Stimulated activated CD4-positive, alpha-beta T cell treated with anti-CD3 and anti-CD28 coated beads, Interleukin-1b, Interleukin-23, amount 100 ng/mL, for 1 hour (primary cell): ENCODE measurements at places on chromosomes 7 and 10.

DNA sequence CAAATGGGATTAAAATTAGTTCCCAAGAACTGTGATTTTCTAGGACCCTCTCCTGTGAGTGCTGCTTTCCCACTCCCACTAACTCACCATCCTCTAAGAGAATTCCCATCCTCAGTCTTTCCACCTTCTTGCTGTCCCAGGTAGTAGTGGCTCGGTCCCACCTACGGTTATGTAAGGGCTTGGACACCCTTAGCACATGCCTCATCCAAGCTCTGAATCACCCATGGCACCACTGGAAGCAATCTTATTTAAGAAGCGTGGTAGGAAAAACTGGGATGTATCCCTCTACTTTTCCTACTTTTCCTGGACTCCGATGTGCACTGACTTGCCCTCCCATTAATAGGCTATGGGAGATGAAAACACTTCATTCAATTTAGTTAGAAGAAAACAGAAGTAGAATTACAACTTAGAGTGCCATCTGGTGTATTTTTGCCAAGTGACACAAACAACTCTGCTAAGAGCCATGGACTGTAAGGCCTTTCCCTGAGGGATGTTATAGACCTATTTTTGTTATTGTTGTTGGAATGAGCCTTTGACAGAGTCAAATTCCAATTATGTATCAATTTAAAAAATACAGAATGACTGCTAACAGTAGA lies 13.7 kb upstream of the ANKRD22 start:
- DNase-seq: no peak

- DNase-seq: no peak
Measured at GRCh38 chr10:78972160-78972946, 96.4 kb upstream of the ZMIZ1 start.

DNA sequence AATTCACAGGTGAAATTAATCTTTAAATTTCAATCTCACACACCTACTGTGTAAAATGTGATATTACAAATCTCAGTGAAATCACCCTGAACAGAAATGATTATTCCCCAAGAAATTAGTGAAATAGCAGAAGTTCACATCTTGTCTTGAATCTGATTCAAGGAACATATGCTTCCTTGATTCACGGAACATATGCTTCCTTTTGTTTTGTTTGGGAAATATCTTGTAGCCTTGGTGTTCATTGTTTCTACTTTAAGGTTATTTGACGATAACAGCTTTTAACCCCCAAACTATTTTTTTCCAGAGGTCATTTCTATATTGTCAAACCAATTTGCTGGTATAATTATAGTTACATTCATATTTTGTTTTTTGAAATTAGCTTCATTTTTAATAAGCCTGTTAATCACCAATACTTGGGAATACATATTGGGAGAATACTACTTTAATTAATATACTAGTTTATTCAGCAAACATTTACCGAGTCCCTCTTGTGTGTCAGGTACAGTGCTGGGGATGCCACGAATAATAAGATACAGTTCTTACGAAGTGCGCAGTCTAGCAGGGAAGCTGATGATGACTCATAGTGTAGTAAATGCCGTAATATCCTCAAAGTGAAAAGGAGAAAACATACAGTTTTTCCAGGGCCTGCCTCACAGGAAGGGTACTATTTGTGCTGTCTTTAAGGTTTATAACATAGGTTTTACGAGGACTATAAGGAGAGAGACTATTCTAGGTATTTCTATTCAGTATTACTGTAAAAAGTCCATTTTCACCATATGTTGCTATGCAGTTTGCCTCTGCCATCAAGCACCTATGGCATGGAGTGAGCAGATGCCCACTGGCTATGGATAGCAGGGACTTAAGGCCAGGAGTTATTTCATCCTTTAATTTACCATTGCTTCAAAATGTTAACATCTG lies 32.5 kb downstream of the PRKAR2B start:
- no peak for DNase-seq

GRCh38 chr7:144784943-144785342 lies 50.9 kb downstream of the TPK1 start:
- no peak for DNase-seq

DNA sequence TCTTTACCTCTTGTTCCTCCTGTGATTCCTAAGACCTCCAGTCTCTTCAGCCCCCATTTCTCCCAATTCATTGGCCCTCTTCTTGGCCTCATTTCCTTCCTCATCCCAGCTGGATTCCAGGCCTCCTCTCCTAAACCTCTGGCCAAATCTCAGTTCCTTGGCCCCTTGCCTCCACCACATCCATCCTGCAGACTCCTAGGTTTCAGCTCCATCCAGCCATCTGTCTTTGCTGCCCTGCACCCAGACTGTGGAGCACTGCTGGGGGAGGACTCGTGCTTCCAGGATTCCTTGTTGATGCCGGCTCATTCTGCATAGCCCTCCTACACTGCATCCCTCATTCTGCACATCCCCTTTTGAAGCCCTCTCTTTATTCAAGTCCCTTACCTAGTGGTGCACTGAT lies 6.7 kb downstream of the PLAC9 start:
- DNase-seq: no peak

DNA sequence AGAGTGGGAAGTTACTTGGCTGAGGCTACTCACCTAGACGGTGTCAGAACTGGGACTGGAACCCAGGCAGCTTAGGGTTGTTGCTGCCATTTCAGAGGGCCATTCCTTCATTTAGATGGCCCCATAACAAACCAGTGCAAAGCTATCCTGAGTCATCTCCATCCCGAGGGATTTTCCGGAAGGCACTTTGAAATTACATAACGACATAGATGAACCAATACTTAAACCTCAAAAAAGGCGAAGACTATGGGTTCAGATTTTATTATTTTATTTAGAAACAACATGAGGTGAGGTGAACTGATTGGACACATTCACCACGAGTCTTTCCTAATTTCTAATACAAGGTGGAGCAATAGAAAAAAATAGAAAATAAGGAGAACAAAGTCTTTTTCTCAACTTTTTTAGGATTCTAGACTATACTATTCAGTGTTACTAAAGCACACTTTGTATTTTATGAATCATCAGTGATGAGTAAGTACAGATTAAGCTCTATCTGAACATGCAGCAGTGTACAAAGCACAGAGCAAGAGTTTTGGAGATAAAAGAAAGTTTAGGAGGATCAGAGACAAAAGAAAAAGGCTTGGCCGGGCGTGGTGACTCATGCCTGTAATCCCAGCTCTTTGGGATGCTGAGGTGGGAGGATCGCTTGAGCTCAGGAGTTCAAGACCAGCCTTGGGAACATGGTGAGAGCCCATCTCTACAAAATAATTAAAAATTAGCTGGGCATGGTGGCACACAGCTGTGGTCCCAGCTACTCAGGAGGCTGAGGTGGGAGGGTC lies 79.5 kb upstream of the SVIL start:
- DNase-seq: no peak

DNA sequence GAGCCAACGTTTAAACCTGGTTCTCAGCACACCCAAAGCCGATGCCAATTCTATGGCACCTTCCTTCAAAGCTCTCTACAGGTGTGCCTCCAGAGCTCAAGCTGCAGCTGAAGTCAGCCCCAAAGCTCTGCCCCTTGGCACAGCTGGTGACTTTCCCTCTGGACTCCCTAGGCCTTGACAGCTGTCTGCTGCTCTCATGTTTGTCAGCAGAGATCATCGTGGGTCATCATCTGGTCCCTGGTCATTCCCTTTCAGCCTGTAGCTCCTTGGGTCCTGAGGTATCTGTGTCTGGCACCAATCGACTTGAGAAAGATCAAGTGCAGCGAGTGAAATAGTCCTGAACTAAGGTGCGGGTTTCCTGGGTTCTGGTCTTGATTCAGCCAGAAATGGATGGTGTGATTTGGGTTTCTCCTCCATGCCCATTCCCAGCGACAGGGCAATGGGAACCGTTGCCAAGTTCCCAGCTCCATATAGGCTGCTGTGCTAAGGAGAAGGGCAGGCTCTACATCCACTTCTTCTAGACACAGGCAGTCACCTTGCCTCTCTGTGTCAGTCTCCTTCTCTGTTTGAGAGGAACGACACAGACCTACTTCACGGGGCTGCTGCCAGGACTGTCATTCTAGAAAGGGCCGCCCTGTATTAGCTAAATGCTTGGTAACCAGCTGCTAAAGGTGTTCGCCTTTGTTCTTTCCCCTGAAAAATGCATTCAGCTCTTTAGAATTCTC lies 3.6 kb downstream of the PKD1L1 start:
- no peak for DNase-seq

DNA sequence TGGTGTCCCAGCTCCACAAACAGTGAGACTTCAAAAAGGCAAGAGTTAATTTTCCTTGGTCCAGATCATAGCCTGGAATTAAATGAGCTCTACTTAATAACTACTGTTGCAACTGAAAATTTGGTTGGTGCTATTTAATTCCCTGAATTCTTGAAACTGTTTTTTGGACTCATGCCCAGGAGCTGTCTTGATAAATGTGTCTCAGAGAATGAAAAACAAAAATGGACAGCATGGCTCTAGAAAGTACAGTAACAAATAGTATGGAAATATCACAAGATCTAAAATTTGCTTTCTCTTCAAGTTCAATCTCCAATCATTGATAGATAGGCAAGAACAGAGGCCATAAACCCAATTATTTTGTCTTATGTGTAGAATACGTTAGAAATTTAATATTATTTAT lies 42.5 kb downstream of the CCDC71L start:
- no peak for DNase-seq

GRCh38 chr7:90723866-90724265 lies 127.7 kb downstream of the CDK14 start:
- no peak for DNase-seq

- no peak for DNase-seq
Measured at GRCh38 chr7:123637203-123637602, 18.5 kb upstream of the LMOD2 start.

- no peak for DNase-seq
Measured at GRCh38 chr10:118408181-118408580, 66.1 kb upstream of the FAM204A start.

GRCh38 chr7:151816562-151817314 lies 60.2 kb downstream of the PRKAG2 start:
- DNase-seq: no peak

DNA sequence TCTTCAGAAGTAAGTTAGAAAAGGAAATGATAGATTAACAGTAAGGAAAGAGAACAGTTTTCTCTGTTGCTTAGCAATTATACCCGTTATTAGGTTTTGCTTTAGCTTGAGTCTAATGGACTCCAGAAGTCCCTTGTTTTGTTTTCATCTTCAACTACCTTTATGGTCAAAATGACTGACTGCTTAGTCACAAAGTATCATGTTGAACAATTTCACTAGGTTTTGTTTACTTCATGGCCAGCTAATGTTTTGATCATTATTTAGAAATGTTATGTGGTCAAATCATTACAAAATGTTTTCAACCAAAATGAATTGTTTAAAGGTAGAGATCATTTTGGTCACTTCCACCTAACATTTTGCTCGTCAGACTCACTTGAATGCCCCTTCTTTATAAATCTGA lies 1.9 kb downstream of the UBN2 start:
- no peak for DNase-seq

DNA sequence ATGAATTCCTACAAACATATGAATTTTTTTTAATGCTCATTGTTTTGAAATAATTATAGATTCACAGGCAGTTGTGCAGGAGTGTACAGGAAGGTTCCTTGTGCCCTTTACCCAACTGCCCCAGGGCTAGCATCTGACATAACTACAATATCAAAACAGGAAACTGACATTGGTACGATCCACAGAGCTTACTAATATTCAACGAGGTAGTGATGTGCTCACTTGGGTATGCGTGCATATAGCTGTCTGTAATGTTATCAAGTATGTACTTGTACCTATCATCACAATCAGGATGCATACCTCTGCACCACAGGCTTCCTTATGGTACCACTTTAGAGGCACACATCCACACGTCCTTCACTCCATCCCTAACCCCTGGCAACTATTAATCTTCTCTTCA lies 68.3 kb downstream of the BMS1 start:
- DNase-seq: no peak

GRCh38 chr7:55179931-55180682 lies 161.3 kb downstream of the EGFR start:
- no peak for DNase-seq

- no peak for DNase-seq
Measured at GRCh38 chr7:140640727-140641523, at the start of gene DENND2A. Gene DENND2A (minus strand): TSS chr7:140640813. CDS start chr7:140602397, 38,416 bp downstream.

DNA sequence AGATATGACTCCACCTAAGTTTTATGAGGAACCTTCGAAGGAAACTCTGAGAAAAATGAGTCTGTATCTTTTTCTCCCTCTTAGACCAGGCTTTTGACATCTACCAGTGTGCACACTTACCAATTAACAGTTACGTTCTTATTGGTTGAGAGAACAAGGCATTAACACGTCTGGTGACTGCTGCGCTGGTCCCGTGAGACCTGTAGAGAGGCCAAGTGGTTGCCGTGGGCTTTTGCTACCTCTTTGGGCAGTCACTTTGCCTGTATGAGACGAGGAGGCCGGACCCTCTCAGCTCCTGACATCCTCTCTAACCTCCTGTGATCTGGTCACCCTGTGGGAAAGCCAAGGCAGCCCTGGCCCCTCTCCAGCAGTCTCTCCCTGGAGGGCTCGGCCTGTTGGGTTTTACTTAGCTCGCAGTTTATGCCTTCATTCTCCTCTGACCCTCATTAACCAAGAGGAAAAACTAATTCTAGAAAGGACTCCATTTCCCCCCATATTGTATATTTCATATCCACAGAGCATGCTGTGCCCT lies 513.9 kb upstream of the GALNT17 start:
- DNase-seq: no peak

GRCh38 chr10:100522107-100522801 lies 2.6 kb upstream of the SEC31B start:
- no peak for DNase-seq

DNA sequence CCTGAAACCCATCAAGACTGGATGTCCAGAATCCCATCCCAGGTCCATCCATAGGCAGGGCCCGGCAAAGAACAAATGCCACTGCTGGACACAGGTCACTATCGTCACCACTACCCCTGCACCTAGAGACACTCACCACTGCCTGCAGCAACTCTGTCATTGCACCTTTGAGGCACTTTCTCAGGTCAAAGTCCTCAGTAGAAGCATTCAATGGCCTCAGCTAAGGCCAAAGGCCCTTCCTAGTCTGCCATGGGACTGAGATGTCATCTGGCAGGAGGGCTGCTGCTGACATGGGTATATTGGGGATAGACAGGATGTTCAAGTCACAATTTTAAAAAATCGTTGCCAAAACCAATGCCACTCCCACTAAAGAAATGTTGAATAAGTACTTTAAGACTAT lies 58.7 kb downstream of the GPAM start:
- DNase-seq: no peak

- no peak for DNase-seq
Measured at GRCh38 chr7:81408728-81409127, 361.1 kb downstream of the HGF start.

GRCh38 chr10:59877191-59877671 lies 29.1 kb downstream of the CCDC6 start:
- DNase-seq: no peak
